ENCODE measurements at places on chromosomes 1 and 21. TPM values are rescaled to one million over a fixed set of nuclear protein-coding genes. Genes with fewer than 3 reads are reported as not detected.

Gene PTPN22
- 7.4 TPM for total RNA-seq

Gene SDC3
- 20.1 TPM for total RNA-seq

Gene S100A11
- total RNA-seq, result 559 TPM

Gene DMRTA2
- total RNA-seq, result not detected

Gene LCE1C
- not detected for total RNA-seq

Gene PRRX1
- total RNA-seq, result 108 TPM

Gene ADAM30
- not detected for total RNA-seq

Gene TCHHL1
- not detected for total RNA-seq

- no peak overlapping the region for H3K27ac ChIP-seq
- peaks cover 8% of the 10 kb centered on the region for H3K4me1 ChIP-seq
- no peaks in the 10 kb centered on the region for H3K27me3 ChIP-seq
- no peak for DNase-seq
- no peaks in the 10 kb centered on the region for H3K36me3 ChIP-seq
- H3K4me3 ChIP-seq, result no peak overlapping the region
Observed at GRCh38 chr1:26546819-26547218, 17.3 kb downstream of the RPS6KA1 start.

- DNase-seq, result no peak
- no peaks in the 10 kb centered on the region for H3K27me3 ChIP-seq
- H3K4me3 ChIP-seq, result no peak overlapping the region
- H3K4me1 ChIP-seq, result no peaks in the 10 kb centered on the region
- no peak overlapping the region for H3K27ac ChIP-seq
Observed at GRCh38 chr1:164891615-164892014, 332.6 kb downstream of the PBX1 start.

DNA sequence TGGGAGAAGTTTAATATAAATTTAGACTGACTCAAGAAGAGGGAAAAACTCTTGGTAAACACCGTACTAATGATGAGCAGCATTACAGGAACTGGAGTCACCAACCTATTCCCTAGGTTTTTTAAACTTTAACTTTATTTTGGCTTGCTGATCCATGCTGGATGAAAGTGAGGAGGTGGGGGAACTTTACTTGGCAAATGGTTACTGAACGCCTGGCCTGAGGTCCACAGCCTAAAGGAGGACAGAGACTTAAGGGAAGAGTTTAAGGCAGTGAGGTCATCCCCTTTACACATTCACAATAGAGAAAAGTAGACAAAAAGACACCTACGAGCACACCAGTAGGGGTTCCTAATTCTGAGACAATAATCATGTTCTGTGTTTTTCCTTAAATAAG, 25.6 kb upstream of the A3GALT2 start:
- H3K27ac ChIP-seq, result peak overlapping the region; percentile 96
- H3K4me3 ChIP-seq, result peak overlapping the region; percentile 87
- H3K27me3 ChIP-seq, result no peaks in the 10 kb centered on the region
- H3K4me1 ChIP-seq, result peaks cover 79% of the 10 kb centered on the region
- no peak for DNase-seq
- no peaks in the 10 kb centered on the region for H3K36me3 ChIP-seq

DNA sequence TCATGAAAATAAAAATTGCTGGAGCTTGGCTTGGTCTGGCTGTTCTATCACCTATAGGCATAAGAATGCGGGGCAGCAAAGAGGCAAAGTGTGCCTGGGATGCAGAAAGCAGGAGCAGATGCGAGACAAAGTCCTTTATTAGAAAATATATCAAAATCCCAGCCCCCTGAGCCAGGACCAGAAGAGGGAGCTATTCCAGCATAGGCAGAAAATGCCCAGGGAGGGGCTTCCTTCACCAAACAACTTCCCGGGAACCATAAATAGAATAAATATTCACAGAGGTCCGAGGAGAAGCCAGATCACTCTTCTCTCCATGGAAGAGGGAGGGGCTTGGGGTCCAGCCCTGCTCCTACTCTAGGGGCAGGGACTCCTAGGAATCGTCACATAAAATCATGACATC, 5.0 kb downstream of the PPOX start:
- no peak overlapping the region for H3K4me3 ChIP-seq
- H3K4me1 ChIP-seq, result peaks cover 38% of the 10 kb centered on the region
- H3K27me3 ChIP-seq, result no peaks in the 10 kb centered on the region
- no peaks in the 10 kb centered on the region for H3K36me3 ChIP-seq
- H3K27ac ChIP-seq, result no peak overlapping the region

GRCh38 chr21:35637431-35637830, 422.9 kb downstream of the SETD4 start:
- DNase-seq, result no peak
- H3K4me3 ChIP-seq, result no peak overlapping the region
- no peak overlapping the region for H3K27ac ChIP-seq
- no peaks in the 10 kb centered on the region for H3K36me3 ChIP-seq

GRCh38 chr1:245177071-245177900, 22.5 kb downstream of the KIF26B start:
- H3K4me3 ChIP-seq, result no peak overlapping the region
- no peak for DNase-seq
- H3K4me1 ChIP-seq, result peaks cover 7% of the 10 kb centered on the region
- no peaks in the 10 kb centered on the region for H3K36me3 ChIP-seq

DNA sequence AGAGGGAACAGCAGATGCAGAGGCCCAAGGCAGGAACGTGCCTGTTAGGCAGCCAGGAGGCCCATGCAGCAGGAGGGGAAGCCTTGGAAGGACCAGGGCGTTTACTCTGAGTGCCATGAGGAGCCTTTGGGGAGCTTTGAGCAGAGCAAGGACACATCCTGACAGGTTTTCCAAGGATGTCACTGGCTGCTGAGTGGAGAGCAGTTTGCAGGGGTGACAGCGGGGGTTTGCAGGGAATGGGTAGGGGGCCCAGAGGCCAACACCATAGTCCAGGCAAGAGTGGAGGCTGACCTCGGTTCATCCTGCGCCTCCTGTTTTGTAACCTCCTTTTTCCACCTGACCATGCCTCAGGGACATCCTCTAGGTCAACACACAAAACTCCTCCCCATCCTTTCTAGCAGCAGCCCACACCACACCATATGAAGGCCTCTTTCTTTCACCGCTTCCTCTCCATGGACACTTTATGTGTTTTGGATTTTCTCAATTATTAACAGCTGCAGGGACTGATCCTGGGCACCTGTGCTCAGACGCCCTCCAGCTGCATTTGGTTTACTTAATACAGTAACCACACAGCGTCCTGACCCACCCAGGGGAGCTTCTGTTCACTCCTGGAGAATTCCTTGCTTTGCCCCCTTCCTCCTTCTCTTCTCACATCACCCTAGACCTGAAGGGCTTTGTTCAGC, 528.5 kb downstream of the MATN1 start:
- peak overlapping the region; percentile 75 for H3K27ac ChIP-seq
- H3K4me1 ChIP-seq, result peaks cover 27% of the 10 kb centered on the region
- DNase-seq, result peak; percentile 58
- H3K36me3 ChIP-seq, result no peaks in the 10 kb centered on the region
- no peaks in the 10 kb centered on the region for H3K27me3 ChIP-seq
- no peak overlapping the region for H3K4me3 ChIP-seq

GRCh38 chr1:2156866-2157265, 37.7 kb downstream of the FAAP20 start:
- no peaks in the 10 kb centered on the region for H3K36me3 ChIP-seq
- no peak for DNase-seq
- H3K4me3 ChIP-seq, result no peak overlapping the region
- H3K4me1 ChIP-seq, result no peaks in the 10 kb centered on the region
- H3K27me3 ChIP-seq, result no peaks in the 10 kb centered on the region

GRCh38 chr1:182198006-182198605, 136.6 kb upstream of the ZNF648 start:
- no peak overlapping the region for H3K4me3 ChIP-seq
- peaks cover 26% of the 10 kb centered on the region for H3K4me1 ChIP-seq
- H3K27ac ChIP-seq, result peak overlapping the region; percentile 75
- no peaks in the 10 kb centered on the region for H3K36me3 ChIP-seq

DNA sequence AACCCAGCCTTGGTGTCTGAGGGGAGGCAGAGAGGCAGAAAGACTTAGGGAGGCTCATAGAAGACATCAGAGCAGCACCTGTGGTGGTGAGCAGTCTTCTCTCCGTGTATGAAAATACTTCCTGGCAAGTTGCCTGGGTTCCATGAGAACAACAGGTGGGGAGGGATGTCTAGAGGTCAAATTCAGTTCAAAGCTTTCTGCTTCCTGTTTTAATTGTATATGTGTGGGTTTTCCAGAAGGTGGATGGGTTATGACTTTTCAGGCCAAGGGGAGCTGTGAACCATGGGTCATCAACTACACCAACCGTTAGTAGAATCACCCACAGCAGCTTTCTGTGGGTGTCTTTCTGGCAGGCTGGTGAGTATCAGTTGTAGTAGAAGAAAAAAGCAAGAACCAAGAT, 4.1 kb upstream of the FCRL2 start:
- no peak for DNase-seq
- no peaks in the 10 kb centered on the region for H3K36me3 ChIP-seq
- no peak overlapping the region for H3K4me3 ChIP-seq
- H3K27ac ChIP-seq, result no peak overlapping the region
- H3K27me3 ChIP-seq, result no peaks in the 10 kb centered on the region

- no peaks in the 10 kb centered on the region for H3K36me3 ChIP-seq
- peaks cover 18% of the 10 kb centered on the region for H3K4me1 ChIP-seq
- H3K4me3 ChIP-seq, result no peak overlapping the region
- no peak overlapping the region for H3K27ac ChIP-seq
- no peaks in the 10 kb centered on the region for H3K27me3 ChIP-seq
Observed at GRCh38 chr1:20477348-20478056, 8.5 kb downstream of the CAMK2N1 start.

GRCh38 chr1:195717651-195718050, 890.6 kb downstream of the KCNT2 start:
- no peaks in the 10 kb centered on the region for H3K4me1 ChIP-seq
- H3K27me3 ChIP-seq, result no peaks in the 10 kb centered on the region
- H3K36me3 ChIP-seq, result no peaks in the 10 kb centered on the region
- DNase-seq, result no peak

- peaks cover 11% of the 10 kb centered on the region for H3K4me1 ChIP-seq
- DNase-seq, result no peak
- no peaks in the 10 kb centered on the region for H3K27me3 ChIP-seq
- peak overlapping the region; percentile 26 for H3K27ac ChIP-seq
Observed at GRCh38 chr1:226626577-226626956, 78.0 kb downstream of the STUM start.

GRCh38 chr1:53069663-53070327, 7.8 kb downstream of the PODN start:
- no peaks in the 10 kb centered on the region for H3K36me3 ChIP-seq
- DNase-seq, result no peak
- H3K4me1 ChIP-seq, result no peaks in the 10 kb centered on the region
- no peaks in the 10 kb centered on the region for H3K27me3 ChIP-seq

DNA sequence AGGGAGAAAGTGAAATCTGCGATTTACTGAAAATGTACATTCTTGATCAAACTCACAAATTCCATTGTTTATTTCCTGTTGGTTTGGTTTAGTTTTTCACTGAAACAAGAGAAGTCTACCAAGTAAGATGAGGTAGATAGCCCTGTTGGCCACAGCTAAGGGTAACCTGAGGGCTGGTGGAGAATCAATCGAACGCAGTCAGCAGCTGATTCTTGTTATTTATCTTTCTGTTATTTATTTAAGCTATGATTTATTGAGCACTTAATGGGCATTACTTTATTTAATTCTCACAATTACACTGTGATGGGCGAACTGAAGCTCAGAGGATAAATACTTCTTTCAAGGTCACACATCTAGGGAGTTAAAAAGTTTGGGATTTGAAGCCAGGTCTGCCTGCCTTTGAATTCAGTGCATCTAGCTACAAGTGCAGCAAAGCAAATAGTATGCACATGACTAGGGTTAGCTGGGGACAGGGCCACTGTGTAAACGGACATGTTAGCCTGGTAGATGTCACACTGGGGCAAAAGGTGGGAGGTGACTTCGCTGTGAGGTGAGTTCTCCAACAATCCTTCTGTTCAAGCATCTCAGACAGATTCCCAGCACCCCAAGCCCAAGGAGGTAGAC, 106.5 kb upstream of the GADD45A start:
- peaks cover 20% of the 10 kb centered on the region for H3K4me1 ChIP-seq
- no peak overlapping the region for H3K27ac ChIP-seq
- DNase-seq, result no peak

GRCh38 chr1:94245747-94246438, 8.5 kb upstream of the ARHGAP29 start:
- peak overlapping the region; percentile 66 for H3K4me3 ChIP-seq
- no peaks in the 10 kb centered on the region for H3K27me3 ChIP-seq
- H3K4me1 ChIP-seq, result peaks cover 16% of the 10 kb centered on the region
- DNase-seq, result no peak
